ENCODE measurements at places on chromosomes 12 and 14. TPM values are rescaled to one million over a fixed set of nuclear protein-coding genes. Genes with fewer than 3 reads are reported as not detected.

Gene KSR2
- 0.08 TPM for total RNA-seq

Gene CLEC2A
- total RNA-seq = not detected

DNA sequence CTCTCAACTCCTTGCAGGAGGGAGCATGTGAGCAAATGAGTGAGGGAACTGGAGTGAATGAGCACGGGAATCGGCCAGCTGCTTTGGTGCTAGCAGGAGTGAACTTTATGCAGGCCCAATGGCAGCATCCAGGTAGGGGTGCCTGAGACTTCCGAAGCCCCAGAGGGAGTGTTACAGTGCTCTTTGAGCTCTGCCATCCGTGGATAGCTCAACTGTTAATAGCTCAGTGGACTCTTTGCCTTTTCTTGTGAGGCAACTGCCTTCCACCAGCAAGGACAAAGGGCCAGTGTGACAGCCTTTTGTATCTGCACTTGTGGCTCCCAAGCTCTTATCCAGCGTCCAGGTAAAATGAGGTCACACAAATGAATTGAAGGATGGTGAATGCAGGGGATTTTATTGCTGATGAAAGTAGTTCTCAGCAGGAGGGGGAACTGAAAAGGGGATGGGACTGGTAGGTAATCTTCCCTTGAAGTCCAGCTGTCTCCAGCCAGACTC, 12.9 kb downstream of the CREBL2 start:
- DNase-seq = no peak

GRCh38 chr12:10276774-10277173, 30.9 kb upstream of the KLRD1 start:
- DNase-seq = no peak

- DNase-seq = no peak
These were observed 130.1 kb downstream of the PRKCH start for GRCh38 chr14:61451491-61451890.

Data from activated T-cell treated with anti-CD3 and anti-CD28 coated beads, Interleukin-2, amount 50 U/mL, for 4 hours (primary cell).